Stimulated activated CD4-positive, alpha-beta T cell treated with anti-CD3 and anti-CD28 coated beads, Interleukin-15, amount 100 ng/mL, for 1 hour (primary cell): ENCODE measurements at places on chromosomes 4 and X.
A peak's percentile ranks its signal among the peaks of the same experiment; 100 is the strongest.

- no peak for DNase-seq
Observed at GRCh38 chrX:103716962-103717361, 6.3 kb downstream of the TMEM31 start.

DNA sequence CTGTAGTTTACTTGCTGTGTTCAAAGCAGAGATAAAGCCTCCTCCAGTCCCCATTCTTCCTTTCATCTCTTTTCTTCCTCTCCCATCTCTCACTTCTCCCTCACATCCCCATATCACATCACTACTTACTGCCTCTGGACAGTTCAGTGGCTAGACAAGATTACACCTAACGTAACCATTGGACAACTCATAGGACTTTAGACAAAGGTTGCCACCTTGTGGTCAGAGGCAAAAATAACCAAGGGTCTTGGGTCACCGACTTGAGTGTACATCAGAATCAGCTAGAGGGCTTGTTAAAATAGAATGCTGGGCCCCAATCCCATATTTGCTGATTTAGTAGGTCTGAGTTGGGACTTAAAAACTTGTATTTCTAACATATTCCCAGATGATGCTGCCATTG, 109.3 kb upstream of the DGKK start:
- DNase-seq, result peak; percentile 1

- no peak for DNase-seq
Observed at GRCh38 chrX:48613502-48614160, 16.3 kb downstream of the WDR13 start.

- DNase-seq, result no peak
Observed at GRCh38 chr4:37430718-37431416, 186.3 kb downstream of the NWD2 start.

- DNase-seq, result no peak
Observed at GRCh38 chr4:95835672-95836071, 4.2 kb upstream of the PDHA2 start.

- no peak for DNase-seq
Observed at GRCh38 chr4:55838952-55839351, 14.5 kb upstream of the EXOC1 start.

DNA sequence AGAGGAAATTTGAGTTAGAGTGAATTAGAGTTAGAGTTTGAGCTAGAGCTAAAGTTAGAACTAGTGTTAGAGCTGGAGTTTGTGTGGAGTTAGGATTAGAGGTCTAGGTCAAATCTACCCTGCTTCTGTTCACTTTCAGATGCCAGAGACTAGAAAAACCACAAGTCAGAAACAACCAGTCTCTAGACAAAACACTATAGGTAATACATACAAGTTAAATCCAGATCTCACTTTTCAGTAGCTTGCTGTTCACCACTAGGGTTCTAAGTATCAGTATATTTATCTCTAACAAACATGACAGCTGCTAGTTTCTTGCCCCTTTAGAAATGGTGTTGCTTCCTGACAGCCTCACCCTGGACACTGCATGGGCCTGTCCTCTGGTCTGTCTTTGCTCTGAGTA, 300.7 kb downstream of the ARAP2 start:
- no peak for DNase-seq

DNA sequence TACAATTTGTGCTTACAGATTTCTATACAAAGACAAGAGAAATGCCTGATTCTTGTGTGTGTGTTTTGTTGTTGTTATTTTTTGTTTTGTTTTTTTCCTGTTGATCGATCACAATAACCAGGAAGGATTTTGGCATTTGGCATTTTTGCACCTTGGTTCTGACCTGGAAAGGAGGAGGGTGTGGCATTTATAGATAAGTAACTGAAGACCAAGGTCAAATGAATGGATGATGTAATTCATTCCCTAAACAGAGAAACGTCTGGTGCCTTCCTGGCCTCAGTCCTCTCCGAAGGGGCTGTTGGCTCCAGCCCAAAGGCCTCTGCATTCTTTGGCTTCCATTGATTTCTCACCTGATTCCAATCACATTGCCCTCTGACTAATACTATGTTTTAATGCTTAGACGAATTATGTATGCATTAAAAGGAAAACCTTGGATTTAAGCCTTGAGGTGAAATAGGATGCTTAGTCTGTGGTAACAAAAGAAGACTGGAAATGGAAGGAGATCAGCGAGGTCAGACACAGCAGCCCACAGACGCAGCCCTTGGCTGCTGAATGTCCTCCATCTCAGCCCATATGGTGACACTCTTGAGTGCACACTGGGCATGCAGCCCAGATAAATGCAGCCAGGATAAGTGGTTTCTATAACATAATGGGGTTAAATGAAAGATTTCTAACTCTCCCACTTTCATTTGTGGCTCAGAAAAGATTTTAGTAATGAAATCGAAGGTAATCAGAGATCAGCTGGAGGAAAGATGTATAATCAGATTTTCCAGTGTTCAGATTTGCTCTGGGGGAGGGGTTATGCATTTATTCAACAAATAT, 60.5 kb upstream of the TRIM2 start:
- DNase-seq, result no peak

DNA sequence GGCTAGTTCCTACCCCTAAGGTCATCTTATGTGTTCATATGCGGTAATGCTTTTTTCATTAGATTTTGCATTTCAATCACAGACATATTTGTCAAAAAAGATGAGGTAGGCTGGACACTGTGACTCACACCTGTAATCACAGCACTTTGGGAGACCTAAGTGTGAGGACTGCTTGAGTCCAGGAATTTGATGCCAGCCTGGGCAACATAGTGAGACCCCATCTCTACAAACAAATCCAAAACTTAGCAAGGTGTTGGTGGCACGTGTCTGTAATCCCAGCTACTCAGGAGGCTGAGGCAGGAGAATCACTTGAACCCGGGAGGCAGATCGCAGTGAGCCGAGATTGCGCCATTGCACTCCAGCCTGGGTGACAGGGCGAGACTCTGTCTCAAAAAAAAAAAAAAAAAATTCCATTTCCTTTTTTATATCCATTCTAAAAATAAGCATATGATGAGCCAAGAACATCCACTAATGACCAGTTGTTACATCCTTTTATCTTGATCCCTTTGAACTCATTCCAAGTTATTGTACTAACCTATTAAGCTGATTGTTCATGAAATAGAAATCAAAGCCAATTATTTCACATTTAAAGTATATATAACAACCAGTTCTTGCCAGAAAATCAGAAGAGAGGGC, 23.4 kb downstream of the PGAM4 start:
- DNase-seq, result no peak

DNA sequence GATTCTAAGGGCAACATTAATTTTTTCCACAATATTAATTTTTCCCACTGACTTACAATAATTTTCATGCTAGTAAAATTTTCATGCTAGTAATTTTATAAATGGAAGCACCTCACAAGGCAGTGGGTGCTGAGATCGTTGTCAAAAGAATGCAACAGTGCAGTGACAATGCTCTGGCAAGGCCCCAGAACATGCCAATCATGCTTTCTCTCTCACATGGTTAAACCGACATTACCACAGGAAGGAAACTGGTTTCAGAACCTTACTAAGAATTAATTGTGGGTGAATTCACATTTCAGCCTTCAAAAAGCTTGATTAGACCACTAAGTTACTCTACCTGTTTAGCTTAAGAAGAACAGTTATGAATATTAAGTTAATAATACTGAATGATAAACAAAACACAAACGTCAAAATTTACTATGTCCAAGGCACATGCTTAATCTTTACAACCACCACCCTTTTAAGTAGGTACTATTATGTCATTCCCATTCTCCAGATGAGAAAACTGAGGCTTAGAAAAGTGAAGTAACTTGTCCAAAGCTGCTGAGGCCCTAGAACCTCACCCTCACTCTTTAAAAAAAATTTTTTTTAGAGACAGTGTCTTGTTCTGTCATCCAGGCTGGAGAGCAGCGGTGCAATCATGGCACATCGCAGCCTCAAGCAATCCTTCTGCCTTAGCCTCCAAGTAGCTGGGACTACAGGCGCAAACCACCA, 10.0 kb upstream of the OPHN1 start:
- DNase-seq, result no peak

DNA sequence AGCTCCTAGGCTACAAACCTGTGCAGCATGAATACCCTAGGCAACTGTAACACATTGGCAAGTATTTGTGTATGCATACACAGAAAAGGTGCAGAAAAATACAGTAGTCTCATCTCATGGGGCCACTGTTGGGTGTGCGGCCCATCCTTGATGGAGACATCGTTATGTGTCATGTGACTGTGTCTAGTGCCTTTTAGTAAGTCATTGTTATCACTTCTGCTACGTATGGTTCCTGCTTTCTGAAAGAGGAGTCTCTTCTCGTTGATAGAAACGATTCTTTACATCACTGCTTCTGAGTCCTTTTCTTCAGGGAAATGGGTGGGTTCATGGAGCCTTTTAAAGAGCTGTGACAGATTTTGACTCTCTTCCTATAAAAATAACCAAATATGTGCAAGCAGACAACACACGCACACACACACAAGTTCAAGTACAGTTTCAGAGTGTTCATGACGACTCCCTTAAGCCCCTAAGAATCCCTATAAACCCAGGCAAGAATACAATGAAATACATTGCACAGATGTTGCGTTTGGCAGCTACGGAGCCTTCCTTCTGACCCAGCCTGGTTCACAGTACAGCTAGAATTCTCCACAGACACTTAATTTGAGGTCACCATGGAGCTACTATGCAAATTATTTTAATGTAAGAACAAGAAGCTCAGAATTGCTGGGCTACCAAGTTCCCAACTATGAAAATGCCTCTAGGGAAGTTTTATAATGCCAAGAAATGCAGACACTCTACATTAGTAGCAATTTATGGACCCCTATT, 10.2 kb upstream of the STK32B start:
- DNase-seq, result no peak

- no peak for DNase-seq
Observed at GRCh38 chr4:72394012-72394663, 174.9 kb downstream of the ADAMTS3 start.

DNA sequence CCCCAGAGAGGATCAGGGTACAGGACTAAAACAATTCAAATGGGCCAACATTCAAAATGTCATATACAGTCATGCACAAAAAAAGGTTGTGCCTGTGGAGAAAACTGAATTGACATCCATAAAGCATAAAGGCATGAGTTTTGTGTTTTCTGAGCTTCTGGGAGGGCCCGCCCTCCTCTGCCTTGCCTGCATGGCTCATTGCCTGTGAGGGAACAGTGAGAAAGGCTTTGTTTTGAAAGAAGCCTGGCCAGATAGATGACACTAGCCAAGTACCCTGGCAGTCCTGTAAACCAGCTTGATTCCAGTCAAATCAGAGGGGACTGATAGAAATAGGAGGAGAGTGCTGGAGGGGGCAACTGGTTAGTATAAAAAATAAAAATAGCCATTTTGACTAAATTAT, 194.3 kb downstream of the KIT start:
- no peak for DNase-seq

GRCh38 chr4:98996056-98996764, 689 bp downstream of the METAP1 start:
- no peak for DNase-seq

DNA sequence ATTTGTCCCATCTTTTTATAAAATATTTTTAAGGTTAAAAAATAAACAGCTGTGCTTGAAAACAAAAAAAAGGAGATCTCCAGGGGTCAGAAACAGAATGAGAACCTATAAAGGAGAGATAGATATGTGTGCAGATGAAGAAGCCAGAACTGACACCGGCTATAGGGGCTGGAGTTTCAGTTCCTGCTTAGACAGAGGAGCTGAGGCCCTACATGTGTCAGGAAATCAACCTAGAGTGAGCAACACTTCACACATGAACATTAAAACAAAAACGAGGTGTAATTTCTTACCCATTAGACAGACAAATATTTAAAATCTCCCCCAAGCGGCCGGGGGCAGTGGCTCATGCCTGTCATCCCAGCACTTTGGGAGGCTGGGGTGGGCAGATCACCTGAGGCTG, 17.8 kb upstream of the HUWE1 start:
- no peak for DNase-seq

DNA sequence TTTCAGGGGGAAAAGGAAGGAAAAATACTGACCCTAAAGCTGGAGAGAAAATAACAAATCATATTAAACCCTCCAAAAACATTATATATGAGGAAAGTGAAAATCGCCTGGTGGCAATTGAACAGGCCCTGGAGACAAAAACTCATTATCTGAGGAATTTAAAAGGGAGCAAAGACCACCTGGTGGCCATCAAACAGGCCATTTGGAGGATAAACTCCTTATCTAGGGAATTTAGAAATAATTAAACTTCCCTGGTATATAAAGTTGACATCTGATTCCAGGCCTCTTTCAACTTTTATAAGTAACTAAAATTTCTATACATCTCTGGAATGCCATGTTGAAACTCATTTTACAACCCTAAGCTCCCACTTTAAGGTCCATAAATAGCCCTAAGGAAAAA, 35.2 kb downstream of the CHM start:
- DNase-seq, result no peak

GRCh38 chrX:16770970-16771482, 15.2 kb upstream of the TXLNG start:
- DNase-seq, result no peak

- no peak for DNase-seq
Observed at GRCh38 chr4:58606303-58606702, 1496.1 kb upstream of the IGFBP7 start.

DNA sequence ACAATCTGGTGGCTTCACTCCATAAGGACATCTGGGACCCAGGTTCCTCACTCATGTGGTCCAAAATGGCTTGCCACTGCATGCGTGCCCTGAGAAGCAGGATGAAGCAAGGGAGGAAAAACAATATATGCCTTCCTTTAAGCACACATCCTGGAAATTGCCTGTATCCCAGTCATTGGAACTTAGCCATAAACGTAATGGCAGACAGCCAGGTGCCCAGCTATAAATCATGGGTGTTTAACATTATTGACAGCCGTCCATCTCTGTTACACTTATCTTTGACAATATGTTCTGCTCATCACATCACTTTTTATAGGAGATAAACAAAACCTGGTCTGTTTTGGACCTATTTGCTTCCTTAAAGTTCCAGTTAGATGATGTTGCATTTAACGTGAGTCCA, 181.0 kb downstream of the AASDH start:
- no peak for DNase-seq

DNA sequence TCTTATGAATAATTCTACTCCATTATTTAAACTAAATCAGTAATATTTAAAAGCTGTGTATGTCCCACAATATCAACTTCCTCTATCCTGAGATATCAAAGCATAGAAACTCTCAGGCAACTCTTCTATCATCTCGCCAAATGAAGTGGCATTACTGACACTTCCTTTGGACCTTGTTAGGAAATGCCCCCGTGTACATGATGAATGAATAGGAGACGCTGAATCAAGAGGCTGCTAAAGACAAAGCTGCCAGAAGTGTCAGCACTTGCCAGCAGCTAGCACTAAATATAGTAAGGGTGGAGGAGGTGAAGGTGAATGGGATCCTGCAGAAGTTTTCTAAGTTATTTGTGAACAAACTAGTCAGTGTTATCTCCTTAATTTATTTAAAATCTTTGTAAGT, 99.5 kb upstream of the BLTP1 start:
- DNase-seq, result no peak

- no peak for DNase-seq
Observed at GRCh38 chr4:38523524-38524448, 140.2 kb upstream of the KLF3 start.

GRCh38 chrX:15158736-15159406, 111.0 kb downstream of the ASB9 start:
- no peak for DNase-seq

- no peak for DNase-seq
Observed at GRCh38 chr4:1255151-1255550, 6.2 kb upstream of the CTBP1 start.

GRCh38 chrX:69504626-69505612, 793 bp downstream of the NALF2 start:
- DNase-seq, result no peak
